ENCODE measurements at places on chromosomes 2 and 18. TPM values are rescaled to one million over a fixed set of nuclear protein-coding genes. Genes with fewer than 3 reads are reported as not detected.
A peak's percentile ranks its signal among the peaks of the same experiment; 100 is the strongest.

FAM210A gene
- polyA plus RNA-seq: 17.9 TPM

MYO7B gene
- 0.08 TPM for polyA plus RNA-seq

NT5DC4 gene
- not detected for polyA plus RNA-seq

NOP58 gene
- polyA plus RNA-seq: 132 TPM

- no peak for DNase-seq
These were observed 722.4 kb downstream of the NRXN1 start for GRCh38 chr2:50309503-50309902.

DNA sequence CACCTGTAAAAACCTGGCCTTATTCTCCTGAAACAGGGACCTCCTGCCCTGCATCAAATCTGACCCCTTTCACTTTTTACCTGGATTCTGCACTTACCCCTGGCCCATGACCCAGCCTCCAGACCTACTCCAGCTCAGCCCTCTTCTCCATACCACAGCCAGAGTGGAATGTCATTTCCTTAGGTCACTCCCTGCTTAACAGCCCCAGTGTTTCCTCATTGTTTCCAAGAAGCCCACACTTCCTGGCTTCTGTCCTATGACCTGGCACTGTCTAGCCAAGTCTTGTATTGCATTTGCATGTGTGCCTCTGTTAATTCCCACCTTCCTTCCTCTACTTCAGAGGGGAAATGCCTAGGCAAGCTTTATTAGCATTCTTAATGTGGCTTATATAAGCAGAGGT, 51.4 kb upstream of the TRIB2 start:
- no peak for DNase-seq

DNA sequence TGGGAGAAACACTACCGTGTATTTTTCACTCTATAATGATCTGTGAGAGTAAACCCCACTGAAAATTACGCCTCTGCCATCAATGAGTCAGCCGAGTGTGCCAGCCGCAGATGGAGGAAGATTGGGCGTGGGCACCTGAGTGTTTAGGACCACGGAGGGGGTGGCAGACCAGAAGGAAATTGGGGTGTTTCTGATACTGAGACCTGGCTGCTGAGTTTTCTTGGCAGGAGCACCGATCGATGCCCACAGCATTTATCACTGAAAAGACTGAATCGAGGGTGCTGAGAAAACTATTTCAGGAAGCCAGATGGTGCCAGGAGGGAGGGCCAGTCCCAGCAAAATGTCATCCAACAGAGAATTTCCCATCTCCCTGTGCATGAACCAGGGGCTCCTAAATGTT, 91.9 kb upstream of the TPO start:
- no peak for DNase-seq

GRCh38 chr2:68764806-68765311, 30.2 kb downstream of the ARHGAP25 start:
- DNase-seq: no peak

DNA sequence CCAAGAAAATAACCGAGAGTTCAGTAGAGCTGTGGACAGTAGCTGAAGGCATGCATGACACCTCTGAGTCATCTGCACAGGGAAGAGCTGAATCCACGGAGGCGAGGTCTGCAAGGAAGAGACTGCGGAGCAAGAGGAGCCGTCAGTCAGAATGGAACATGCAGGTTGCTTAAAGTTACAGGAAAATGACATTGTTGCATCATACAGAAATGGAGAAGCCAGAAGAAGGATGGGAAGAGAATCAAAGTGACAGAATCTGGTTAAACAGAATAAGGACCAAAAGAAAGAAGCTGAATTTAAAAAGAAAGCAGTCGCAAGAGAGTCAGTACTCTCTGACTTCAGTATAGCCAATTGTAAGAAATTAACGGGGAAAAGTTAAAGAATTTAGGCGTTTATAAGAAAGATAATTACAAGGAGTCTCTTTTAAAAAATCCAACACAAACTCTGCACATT, 533.8 kb downstream of the ADCYAP1 start:
- no peak for DNase-seq

- DNase-seq: no peak
These were observed 239.5 kb upstream of the KLHL29 start for GRCh38 chr2:23145460-23145859.

DNA sequence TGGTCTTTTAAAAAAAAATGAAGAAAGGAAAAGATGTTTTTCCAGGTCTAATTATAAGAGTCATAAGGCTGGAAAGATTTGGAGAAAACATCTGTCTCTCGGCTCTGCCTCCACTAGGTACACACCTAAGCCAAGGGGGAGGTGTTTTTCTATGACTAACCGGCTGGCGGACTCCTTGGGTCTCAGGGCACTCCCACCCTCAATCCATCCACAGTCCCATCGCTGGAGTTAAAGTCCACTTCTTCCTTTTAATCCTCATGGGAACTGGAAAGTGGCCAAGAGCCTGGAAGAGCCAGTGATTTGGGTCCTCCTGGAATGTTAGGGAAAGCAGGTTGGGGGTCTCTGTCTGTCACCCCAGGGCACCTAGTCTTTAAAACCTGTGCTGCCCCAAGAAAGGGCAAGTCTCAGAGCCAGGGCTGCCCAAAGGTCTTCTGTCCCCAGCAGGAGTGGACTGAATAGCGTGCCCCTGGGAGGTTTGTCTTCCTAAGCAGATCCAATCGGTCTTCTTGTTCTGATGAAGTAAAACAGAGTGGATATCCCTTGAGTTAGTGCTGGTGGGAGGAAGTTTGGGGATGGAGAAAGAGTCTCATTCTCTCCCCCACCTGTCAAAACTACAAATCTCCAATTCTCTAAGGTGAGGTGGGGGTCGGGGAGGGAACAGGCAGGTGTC, 66.4 kb downstream of the MCFD2 start:
- peak; percentile 86 for DNase-seq

DNA sequence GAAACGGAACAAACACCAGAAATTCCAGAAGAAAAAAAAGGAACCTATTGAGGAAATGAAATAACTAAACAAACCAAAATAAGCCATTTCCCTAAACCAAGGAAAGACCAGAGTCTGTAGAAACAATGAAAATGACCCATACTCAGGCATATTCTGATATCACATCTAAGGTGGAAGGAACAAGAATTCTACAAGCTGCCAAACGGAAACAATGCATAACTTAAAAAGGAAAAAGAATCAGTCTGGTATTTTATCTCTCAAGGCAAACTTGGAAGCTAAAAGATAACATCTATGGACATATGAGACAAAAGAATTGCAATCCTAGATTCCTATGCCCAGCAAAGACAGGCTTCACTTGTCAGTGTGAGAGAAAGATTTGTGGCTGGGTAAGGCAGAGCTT, 326.2 kb downstream of the PDE11A start:
- no peak for DNase-seq

DNA sequence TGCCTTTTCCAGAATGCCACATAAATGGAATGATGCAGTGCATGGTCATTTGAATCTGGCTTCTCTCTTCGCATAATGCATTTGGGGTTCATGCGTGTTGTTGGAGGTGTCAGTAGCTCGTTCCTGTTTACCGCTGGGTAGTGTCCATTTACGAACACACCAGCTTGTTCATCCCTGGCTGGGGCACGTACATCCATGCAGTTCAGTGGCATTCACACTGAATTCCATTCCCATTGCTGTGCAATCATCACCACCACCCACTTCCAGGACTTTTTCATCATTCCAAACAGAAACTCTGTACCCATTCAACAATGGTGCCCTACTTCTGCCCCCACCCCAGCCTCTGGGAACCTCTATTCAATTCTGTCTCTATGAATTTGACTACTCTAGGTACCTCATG, 14.7 kb upstream of the CIDEA start:
- no peak for DNase-seq

- DNase-seq: no peak
These were observed 46.8 kb upstream of the RIOK3 start for GRCh38 chr18:23406271-23406787.

DNA sequence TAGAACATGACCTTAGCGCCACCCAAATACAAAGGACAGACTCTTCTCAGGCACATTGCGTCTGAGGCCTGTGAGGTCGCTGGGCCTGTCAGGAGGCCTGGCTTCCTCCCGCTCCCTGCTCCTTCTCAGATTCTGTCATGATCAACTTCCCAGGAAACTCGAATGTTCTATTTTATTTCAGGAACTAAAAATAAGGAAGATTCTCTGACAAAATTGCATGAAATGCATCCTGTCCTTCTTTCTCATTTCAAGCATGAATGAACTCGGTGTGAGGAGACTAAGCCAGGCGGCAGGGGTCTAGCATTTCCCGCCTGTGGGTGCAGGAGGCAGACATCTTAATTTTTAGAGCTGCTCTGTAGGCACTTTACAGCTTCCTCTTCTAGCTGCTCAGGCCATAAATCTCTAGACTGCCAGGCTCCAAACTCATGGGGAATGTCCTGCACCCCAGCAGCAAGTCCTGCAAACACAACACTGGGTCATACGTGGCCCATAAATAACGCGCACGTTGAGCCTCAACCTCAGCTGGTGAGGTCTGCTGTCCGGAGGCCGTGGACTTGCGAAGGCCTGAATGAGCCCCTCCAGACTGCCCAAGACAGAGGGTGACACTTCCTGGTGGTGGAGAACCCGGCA, 109.7 kb upstream of the ZNF236 start:
- DNase-seq: no peak

GRCh38 chr2:148590612-148591011, 53.9 kb upstream of the EPC2 start:
- no peak for DNase-seq
